Dermis microvascular lymphatic vessel endothelial cell (primary cell): ENCODE measurements at places on chromosomes 1 and 21. TPM values are rescaled to one million over a fixed set of nuclear protein-coding genes. Genes with fewer than 3 reads are reported as not detected.

Gene OR2T35
- not detected in 2 replicates for total RNA-seq

Gene LRRC52
- total RNA-seq: not detected in 2 replicates

Gene NPPA
- total RNA-seq: not detected in 2 replicates

Gene VASH2
- 0.13 TPM in 2 replicates for total RNA-seq

Gene TAL1
- 55.8 and 77.9 TPM in 2 replicates for total RNA-seq

Gene LRRC71
- total RNA-seq: 0.13 TPM in 2 replicates

Gene RNF186
- not detected in 2 replicates for total RNA-seq

Gene SLC41A1
- total RNA-seq: 8.1 and 12.3 TPM in 2 replicates

Gene NR1I3
- total RNA-seq: not detected in 2 replicates

Gene TIE1
- 667 and 1,206 TPM in 2 replicates for total RNA-seq

Gene LENEP
- 0.13 and 0.38 TPM in 2 replicates for total RNA-seq

Gene STUM
- total RNA-seq: 0.13 and 0.25 TPM in 2 replicates

Gene SLC25A34
- total RNA-seq: 0.13 and 0.26 TPM in 2 replicates

Gene DNAI4
- 1.8 and 1.9 TPM in 2 replicates for total RNA-seq

Gene BTBD19
- 3.3 and 6.2 TPM in 2 replicates for total RNA-seq

Gene AKR7A3
- total RNA-seq: 0.13 and 0.25 TPM in 2 replicates

Gene TENT5C
- 0.64 and 1.9 TPM in 2 replicates for total RNA-seq

Gene PIGR
- not detected in 2 replicates for total RNA-seq

Gene CYP4Z1
- total RNA-seq: under 0.01 and 0.13 TPM in 2 replicates

Gene ATP1A4
- total RNA-seq: not detected in 2 replicates

Gene UQCRHL
- 0.76 and 4.0 TPM in 2 replicates for total RNA-seq

Gene CHIA
- not detected in 2 replicates for total RNA-seq

Gene SUCO
- 12.5 and 15.2 TPM in 2 replicates for total RNA-seq

Gene GPR157
- 3.9 and 5.1 TPM in 2 replicates for total RNA-seq

Gene VWA5B1
- not detected in 2 replicates for total RNA-seq

Gene GPR3
- 0.39 and 0.51 TPM in 2 replicates for total RNA-seq

Gene LCE3D
- not detected in 2 replicates for total RNA-seq

Gene SLC45A1
- 0.51 and 1.1 TPM in 2 replicates for total RNA-seq

Gene IFI6
- total RNA-seq: 21.8 and 48.8 TPM in 2 replicates

Gene LGR6
- not detected in 2 replicates for total RNA-seq

Gene ADAMTS5
- total RNA-seq: 0.39 and 1.4 TPM in 2 replicates

Gene RPE65
- total RNA-seq: not detected in 2 replicates

Gene RER1
- total RNA-seq: 44.5 and 47.2 TPM in 2 replicates

Gene NUF2
- total RNA-seq: 4.2 and 11.8 TPM in 2 replicates
